ENCODE measurements at places on chromosomes 12 and 14. TPM values are rescaled to one million over a fixed set of nuclear protein-coding genes. Genes with fewer than 3 reads are reported as not detected.

GRCh38 chr12:10557329-10557728 lies 51.6 kb downstream of the EIF2S3B start:
- DNase-seq = no peak

- no peak for DNase-seq
These were observed 46.5 kb upstream of the IFNG-AS1 start for GRCh38 chr12:67942724-67943123.

Gene JPH4
- total RNA-seq = not detected

GRCh38 chr12:91205811-91206210 lies 23.2 kb upstream of the DCN start:
- peak; percentile 20 for DNase-seq

Gene TMEM233
- total RNA-seq = not detected

Gene RTN1
- total RNA-seq = not detected

- DNase-seq = peak; percentile 53
These were observed 101.8 kb downstream of the CMKLR1 start for GRCh38 chr12:108237272-108237671.

- DNase-seq = peak; percentile 11
These were observed 272.6 kb downstream of the FOXG1 start for GRCh38 chr14:29039171-29039570.

Gene AICDA
- not detected for total RNA-seq

Gene ZDHHC22
- 0.15 TPM for total RNA-seq

Gene STON2
- 12.3 TPM for total RNA-seq

DNA sequence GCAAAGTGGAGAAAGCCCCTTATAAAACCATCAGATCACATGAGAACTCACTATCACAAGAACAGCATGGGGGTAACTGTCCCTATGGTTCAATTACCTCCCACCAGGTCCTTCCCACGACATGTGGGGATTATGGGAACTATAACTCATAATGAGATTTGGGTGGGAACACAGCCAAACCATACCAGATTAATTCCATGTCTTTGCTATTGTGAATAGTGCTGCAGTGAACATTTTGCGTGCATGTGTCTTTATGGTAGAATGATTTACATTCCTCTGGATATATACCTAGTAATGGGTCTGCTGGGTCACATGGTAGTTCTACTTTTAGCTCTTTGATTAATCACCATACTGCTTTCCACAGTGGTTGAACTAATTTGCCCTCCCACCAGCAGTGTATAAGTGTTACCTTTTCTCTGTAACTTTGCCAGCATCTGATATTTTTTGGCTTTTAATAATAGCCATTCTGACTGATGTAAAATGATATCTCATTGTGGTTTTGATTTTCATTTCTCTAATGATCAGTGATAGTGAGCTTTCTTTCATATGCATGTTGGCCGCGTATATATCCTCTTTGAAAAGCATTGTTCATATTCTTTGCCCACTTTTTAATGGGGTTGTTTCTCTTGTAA lies 29.7 kb upstream of the SAV1 start:
- DNase-seq = no peak

DNA sequence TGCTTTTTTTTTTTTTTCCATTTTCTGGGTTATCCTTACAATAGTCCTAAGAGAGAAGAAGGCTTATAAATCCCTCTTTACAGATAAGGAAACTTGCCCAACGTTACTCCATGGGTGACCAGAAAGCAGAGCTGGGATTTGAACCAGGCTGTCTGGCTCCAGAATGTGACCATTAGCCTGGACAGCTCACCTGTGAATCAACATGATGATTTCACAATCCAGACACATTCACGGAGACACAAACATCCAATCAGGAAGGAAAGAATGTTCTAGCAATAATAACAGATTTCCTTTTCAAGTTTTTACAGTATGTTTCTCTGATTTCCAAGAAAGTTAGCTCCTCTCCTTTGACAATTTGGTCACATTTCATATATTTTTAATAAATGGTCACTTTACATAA lies 118.3 kb downstream of the GALC start:
- no peak for DNase-seq

GRCh38 chr14:38500125-38500524 lies 244.2 kb upstream of the CLEC14A start:
- no peak for DNase-seq

- DNase-seq = peak; percentile 25
These were observed 47.2 kb downstream of the ALDH1L2 start for GRCh38 chr12:105036937-105037649.

GRCh38 chr14:29724991-29725390 lies 202.7 kb downstream of the PRKD1 start:
- no peak for DNase-seq

Gene GCH1
- 26.9 TPM for total RNA-seq

- DNase-seq = peak; percentile 85
These were observed 3.4 kb upstream of the TRAFD1 start for GRCh38 chr12:112121780-112122565.

GRCh38 chr14:60420050-60420449 lies 65.8 kb downstream of the C14orf39 start:
- no peak for DNase-seq

Gene SOCS2
- 28.9 TPM for total RNA-seq

GRCh38 chr12:5593998-5594397 lies 162.1 kb downstream of the NTF3 start:
- DNase-seq = no peak

DNA sequence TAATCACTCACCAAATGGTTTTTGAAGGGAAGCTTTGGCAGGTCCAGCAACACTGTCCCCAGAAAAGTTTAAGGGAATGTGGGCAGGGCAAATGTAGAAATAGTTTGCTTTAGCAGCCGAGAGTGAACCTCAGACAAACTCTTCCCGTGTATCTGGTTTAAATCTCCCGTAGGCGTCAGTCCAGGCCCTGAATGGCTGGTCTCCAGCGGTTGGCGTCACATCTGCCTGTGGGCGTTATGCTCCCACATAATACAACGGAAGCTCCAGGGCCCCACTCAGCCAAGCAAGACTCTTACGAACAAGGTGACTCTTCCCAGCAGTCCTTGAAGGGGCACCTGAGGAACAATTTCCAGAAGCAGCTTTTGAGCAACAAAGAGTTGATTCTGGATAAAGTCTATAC lies 942 bp downstream of the ZC2HC1C start:
- DNase-seq = no peak

- peak; percentile 73 for DNase-seq
These were observed 437.3 kb downstream of the MED13L start for GRCh38 chr12:115840159-115840558.

Gene SCN8A
- total RNA-seq = 12.7 TPM

- DNase-seq = no peak
These were observed 46.2 kb downstream of the AACS start for GRCh38 chr12:125111403-125111802.

- no peak for DNase-seq
These were observed 1127.4 kb downstream of the LRFN5 start for GRCh38 chr14:42734041-42734440.

DNA sequence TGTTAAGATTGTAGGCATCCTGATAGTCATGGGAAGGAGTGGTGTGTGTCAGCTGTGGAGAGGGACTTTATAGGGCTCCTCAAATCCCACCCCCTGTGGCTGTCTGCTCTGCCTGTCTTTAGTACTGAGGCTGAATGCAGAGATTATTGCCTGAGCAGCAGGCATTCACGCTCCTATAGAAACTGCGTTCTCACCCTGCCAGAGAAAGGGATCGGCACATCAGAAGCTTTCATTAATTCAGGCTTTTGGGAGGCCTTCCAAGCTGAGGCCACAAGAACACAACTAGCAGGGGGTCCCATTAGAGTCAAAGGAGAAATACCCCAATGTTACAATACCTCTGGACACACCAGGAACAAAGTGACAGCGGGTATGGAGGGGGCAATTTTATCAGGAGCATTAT lies 12.6 kb downstream of the KCNK10 start:
- no peak for DNase-seq

Gene PNP
- total RNA-seq = 118 TPM

Gene CACNA2D4
- total RNA-seq = not detected

Gene TAS2R30
- total RNA-seq = 0.66 TPM

- DNase-seq = no peak
These were observed 32.2 kb upstream of the BHLHE41 start for GRCh38 chr12:26157001-26157400.

Gene HOTAIR
- 3.5 TPM for total RNA-seq

DNA sequence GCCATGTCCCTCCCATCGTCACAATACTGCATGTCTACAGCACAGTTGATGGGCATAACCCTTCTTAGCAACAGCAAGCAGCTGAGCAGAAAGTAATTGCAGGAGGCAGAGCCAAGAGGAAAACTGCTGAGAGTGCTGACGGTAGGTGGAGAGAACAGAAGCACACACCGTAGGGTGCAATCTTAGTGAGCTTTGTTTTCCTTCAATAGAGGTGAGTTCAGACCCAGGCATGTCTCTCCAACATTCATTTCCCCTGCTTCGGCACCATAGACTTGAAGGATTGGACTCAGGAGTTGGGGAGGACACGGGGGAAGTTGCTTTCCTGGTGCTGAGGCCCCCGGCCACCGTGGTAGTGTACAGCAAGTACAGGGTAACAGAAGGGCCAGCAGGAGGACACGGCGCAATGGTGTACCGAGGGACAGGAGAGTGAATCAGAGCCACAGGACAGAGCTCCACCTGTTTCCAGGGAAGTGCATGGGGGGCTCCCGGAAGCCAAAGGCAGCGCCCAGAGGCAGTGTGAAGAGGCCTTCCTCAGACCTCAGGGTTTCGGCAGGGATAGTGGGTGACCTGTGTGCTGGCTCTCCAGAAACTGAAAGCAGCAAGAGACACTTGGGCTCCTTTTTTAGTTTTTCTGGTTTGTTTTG lies 36.3 kb upstream of the SINHCAF start:
- no peak for DNase-seq

DNA sequence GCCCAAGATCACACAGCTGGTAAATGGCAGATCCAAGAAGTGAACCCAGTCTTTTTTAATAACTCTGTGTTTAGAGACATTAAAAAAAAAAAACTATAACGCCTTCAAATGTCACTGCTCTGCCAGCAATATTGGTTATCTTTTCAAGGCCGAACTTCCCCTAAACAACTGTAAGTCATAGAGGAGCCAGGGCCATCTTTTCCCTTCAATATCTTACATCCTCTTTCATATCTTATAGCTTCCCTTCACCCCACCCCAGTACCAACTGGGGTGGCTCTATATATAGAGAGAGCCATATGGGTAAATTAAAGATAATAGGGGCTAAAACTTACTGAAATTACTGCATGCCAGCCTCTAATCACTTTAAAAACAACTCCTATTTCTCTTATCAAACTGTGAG lies 100.2 kb downstream of the STAB2 start:
- no peak for DNase-seq

Gene CCDC60
- total RNA-seq = not detected

- peak; percentile 84 for DNase-seq
These were observed 319.8 kb downstream of the CEP128 start for GRCh38 chr14:80621701-80622100.

DNA sequence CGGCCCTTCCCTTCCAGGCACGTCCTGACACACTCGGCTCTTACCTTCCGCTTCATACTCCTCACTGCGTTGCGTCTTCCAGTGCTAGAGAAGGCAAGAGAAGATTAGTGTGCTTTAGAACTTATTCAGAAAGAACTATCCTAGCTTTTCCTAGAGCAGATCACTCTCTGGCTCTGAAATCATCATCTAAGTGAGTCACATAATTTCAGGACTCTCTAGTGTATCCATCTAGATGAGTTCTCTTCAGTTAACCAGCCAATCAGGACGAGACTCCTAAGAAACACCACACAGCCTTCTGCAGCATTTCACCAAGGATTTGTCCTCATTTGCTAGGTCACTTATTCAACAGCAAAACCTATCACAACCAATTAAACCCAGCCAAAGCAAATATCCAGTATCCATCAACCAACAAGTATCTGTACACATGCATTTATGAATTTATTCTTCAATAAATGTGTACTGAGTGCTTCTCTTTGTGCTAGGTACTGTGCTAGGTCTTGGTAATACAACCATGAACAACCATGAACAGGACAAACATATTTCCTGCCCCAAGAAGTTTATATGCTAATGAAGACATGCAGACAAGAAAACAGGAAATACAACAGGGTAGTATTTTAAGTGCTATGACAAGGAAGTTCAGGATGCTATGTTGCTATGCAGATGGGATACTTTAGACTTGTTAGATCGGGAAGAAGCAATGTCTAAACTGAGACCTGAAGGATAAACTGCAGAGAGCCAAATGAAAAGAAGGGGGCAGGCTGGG lies 52.1 kb downstream of the NIN start:
- no peak for DNase-seq

Gene SLC2A3
- total RNA-seq = not detected

DNA sequence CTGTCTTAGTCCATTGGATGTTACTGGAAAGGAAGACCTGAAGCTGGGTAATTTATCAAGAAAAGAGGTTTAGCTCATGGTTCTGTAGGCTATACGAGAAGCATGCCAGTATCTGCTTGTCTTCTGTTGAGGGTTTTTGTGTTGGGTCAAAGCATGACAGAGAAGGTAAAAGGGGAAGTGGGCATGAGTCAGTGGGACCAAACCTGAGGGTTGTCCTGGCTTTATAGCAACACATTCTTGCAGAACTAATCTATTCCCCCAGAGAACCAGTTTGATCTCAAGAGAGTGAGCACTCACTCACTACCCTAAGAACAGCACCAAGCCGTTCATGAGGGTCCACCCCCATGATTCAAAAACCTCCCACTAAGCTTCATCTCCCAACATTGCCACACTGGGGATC lies 19.0 kb upstream of the KRAS start:
- no peak for DNase-seq

Gene ERP27
- total RNA-seq = not detected

GRCh38 chr14:101604935-101605780 lies 43.9 kb downstream of the DIO3 start:
- no peak for DNase-seq

Gene IFNG-AS1
- not detected for total RNA-seq

Gene CD163
- not detected for total RNA-seq

DNA sequence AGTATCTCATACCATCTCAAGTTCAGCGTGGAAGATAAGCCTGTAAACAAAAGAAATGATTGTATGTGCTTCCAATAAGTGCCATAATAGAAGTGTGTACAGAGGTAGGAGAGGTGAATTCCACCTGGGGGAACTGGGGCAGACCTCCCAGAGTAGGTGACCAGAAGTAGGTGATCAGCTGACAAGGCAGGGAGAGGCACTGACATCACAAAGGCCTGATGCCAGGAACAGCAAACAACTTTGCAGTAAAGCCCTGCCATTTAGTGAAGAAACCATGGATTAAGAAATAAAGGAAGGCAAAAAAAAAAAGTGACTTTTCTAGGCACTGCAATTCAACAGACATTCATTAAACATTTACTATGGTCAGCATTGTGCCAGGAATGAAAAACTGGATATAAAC lies 31.1 kb downstream of the NR1H4 start:
- DNase-seq = no peak

Gene FOXM1
- total RNA-seq = 88.6 TPM
